NCI-H187 (cell line): ENCODE measurements at places on chromosomes 2 and 18.

DNA sequence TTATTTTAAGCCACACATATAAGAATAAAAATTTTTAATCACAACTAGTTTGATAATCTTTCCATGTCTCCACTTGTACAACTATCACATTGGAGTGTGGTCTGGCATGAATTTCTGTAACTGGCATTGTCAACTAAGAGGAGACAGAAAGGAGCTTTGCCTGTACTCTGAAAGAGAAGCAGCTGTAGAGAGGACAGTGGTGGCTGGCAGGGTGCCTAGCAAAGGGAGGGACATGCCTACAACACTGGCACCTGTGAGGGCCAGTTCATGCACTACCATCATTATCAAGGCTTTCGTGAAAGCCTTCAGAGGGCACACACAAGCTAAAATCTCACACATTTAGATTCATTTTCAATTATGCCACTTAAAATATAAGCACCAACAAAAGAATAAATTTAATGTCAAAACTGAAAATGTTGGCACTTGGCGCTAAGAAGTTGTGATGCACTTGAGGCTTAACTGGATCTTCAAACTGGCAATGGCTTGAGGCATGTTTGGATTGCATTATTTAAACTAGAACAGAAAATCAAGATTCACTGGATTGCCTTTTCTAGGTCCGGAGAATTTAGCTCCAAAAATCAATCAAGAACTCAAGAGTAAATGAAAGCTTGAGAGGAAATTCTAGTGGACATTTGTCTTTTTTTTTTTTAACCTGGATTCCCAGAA is 238.6 kb downstream of the ZNF385B start:
- DNase-seq: no peak

GRCh38 chr2:65231121-65231520 is 3.5 kb downstream of the ACTR2 start:
- no peak for DNase-seq

DNA sequence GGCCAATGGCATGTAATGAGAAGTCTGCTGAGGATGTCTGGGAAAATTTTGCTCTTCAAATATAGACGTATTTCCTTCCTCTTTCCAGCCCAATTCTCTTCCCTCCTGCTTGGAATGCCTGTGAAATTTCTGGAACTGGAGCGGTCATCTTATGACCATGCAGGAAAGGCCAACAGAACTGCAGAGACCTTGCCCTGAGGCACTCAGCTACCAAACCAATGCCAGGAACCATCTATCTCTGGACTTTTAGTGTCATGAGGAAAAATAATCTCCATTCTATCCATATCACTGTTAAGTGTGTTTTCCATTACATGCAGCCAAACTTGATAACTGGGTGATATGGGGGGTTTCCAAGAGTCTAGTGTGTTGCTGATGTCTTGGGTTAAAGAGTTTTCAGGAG is 363.7 kb downstream of the SLC4A3 start:
- no peak for DNase-seq

GRCh38 chr2:172993139-172993538 is 82.5 kb upstream of the MAP3K20 start:
- no peak for DNase-seq

DNA sequence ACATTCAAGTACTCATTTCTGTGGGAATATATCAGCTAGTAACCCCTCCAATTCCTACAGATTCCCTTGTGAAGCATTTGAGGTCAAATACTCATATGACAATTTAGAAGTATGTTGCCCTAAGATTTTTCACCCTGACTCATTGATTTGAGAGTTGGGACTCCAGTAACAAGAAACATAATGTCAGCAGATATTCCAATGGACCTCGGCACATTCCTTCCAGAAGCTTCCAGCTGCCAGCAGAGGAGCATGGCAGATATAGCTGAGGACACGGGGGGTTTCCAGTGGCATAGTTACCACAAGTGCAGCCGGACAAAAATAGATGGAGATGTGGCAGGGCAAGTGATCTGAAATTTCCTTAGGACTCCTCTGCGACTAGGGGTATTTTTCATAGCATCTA is 101.9 kb upstream of the ARHGAP28 start:
- no peak for DNase-seq

GRCh38 chr2:121925466-121925865 is 170.0 kb downstream of the TSN start:
- no peak for DNase-seq

GRCh38 chr18:59921384-59921891 is 21.6 kb downstream of the PMAIP1 start:
- no peak for DNase-seq

GRCh38 chr18:51038110-51038509 is 8.1 kb downstream of the SMAD4 start:
- DNase-seq: no peak

DNA sequence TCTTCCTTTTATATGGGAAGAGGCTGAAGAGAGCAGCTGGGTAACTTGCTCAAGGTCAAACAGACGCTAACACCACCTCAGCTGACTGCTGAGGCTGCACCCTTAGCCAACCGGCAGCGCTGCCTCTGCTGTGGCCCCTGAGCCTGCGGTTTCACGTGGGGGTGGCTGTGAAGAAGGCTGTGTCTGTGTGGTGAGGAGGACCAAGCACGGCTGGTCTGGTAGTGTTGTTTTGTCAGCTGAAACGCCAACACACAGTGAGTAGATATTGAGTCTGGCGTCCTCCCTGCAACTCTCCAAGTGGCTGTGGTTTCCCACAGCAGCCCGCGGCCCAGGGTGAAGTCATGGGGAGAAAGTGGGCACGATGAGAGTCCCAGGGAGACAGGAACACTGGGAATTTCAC is 69.6 kb downstream of the THNSL2 start:
- no peak for DNase-seq

GRCh38 chr2:203599509-203599908 is 64.4 kb upstream of the RAPH1 start:
- DNase-seq: no peak

GRCh38 chr2:9168821-9169221 is 37.8 kb upstream of the ASAP2 start:
- no peak for DNase-seq

- DNase-seq: no peak
Measured at GRCh38 chr2:172207911-172208310, 105.2 kb upstream of the DLX2 start.

- DNase-seq: no peak
Measured at GRCh38 chr2:190311893-190312634, 7.6 kb downstream of the HIBCH start.

DNA sequence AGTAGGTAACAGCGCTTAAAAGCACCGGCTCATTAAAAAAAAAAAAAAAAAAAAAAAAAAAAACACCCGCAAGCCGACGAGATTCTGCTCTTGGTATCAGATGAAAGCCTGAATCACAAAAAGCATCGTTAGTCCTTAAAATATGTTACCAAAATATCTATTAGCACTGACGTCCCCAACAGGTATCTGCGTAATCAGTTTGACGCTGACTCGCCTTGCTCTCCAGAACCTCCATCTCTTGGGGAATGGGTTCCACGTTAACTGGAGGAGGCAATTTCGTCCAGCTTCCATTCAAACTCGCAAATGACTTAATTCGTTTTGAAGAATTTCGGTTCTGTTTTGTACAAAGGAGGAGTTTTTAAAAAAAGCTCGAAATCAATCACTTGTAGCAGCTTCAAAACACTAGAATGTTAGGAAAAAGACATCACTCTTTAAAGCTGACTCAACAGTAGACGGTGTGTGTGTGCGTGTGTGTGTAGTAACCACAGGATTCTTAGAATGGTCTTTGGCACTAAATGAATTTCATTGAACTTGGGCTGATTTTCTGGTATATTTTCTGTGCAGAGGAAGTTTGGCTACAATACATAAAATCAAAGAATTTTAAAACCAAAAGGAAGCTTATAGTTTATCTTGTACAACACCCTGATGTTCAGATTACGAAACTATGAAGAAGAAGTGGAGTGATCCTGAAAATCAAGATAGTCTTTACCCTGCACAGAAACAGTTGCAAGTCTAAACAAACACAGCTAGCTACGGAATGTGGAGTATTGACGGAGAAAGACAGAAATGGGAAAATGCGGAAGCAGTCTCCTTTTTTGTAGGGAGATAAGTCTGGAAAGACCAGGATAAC is 1.1 kb upstream of the PGAP1 start:
- DNase-seq: no peak

DNA sequence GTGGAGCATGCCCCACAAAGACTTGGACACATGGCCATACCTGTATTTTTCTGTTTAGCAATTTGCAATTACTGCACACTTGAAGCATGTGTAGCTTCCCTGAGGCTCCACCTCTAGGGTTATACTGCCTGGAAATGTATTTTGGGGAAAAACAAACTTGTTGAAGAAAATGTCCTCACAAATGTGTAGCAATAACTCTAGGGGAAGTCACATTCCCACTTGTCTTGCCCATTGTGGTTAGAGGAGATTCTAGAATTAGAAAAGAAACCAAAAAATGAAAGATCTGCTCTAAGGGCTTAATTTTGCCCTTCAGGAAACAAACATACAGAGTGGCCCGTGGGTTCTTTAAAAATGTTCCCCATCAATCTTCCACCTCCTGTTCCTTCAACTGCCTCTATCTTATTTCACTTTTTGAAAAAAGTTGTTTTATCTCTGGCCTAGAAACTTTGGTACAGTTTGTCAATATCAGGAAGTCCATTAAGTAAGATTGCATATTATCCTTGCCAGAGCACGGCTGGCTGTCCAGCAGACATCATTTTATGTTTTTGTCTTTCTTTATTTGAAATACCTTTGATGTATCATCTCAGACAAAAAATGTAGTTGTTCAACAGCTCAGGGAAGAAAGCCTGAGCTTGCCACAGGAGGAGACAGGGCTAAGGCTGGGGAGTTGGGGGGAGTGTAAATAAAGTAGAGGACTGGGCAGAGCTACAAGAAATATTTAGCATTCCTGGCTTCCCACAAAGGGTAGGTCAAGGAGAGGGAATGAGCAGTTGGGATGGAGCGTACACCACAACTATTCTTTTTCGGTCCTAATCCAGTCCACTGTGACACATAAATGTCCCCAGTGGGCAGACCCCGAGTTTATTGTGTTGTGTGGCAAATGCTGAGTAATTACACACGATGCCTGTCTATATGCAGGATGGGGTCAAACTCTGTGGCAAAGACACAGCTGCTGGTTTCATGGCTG is 96.8 kb upstream of the CDC42EP3 start:
- no peak for DNase-seq

DNA sequence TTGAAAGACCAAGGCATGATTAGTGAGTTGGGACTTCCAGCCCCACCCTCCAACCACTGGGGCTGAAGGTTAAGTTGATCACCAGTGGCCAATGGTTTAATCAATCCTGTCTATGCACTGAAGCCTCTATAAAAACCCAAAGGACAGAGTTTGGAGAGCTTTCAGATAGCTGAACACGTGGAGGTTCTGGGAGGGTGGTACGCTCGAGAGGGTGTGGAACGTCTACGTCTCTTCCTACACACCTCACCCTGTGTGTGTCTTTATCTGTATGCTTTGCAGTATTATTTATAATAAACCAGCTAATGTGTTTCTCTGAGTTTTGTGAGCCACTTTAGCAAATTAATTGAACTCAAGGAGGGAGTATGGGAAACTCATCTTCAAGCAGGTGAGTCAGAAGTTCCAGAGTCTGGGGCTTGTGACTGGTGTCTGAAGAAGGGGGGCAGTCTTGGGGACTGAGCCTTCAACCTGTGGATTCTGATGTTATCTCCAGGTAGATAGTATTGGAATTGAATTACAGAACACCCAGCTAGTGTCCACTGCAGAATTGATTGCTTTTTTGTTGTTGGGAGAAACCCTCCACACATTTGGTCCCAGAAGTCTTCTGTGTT is 20.3 kb downstream of the ACTR3 start:
- DNase-seq: no peak

DNA sequence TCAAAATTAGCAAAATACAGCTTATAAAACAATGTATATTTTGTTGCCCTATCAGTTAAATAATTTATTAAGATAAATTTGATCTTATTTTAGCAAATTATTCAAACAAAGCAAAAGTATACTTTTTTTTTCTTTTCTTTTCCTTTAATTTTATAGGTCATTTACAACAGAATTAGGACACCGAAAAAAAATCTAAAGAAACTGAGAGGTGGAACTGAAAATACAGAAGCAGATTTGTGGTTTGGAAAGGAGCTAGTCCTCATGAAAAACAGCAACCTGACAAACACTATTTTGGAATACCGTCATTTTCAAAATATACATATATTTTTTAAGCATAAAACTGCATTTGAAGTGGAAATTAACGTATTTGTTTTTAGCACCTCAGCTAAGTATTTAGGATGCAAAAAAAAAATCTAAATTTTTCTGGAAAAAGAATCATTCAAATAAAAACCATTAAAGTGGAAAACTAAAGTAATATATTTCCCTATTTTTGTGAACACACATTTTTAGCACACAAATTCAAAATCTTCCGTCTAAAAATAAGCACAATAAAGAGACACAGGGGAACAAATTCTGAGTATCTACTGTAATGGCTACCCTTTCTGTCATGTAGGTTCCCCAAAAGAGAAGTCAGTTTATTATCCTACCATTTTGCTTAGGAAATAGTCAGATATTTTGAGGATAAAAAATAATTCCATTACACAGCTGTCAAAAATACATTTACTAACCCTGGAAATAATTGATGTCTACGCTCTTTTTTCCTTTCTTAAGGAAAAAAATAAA is 2.7 kb downstream of the CCDC88A start:
- no peak for DNase-seq

DNA sequence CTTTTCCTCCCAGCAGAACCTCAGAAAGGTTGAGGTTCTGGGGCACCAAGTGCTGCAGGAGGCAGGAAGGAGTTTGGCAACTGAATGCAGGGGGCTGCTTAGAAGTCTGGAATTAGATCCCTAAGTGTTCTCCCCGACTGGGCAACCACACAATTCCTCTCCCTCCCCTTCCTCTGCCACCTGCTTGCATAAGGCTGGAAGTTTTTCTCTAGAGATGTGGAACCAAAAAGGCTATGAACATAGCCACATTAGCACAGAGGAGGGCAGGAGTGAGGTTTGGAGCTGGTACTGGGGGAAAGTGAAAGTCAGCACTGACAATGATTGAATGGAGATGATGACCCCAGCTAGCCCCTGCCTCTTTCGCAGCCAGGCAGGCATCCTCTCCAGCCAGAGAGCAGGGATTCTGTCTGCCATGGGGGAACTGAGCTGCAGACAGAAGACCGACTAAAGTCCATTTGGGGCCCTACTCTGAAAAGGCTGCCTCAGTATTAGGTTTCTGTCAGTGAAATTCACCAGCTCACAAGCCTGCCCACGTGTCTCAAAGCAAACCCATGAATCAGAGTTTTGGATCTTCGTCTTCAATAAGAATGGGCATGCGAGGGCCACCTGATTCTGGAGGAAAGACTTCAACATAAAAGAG is 87.9 kb upstream of the ITGA6 start:
- no peak for DNase-seq

GRCh38 chr2:11945139-11946126 is 199.0 kb downstream of the LPIN1 start:
- no peak for DNase-seq
